ENCODE measurements at places on chromosomes 5 and 9.

- DNase-seq: no peak
Observed at GRCh38 chr9:37371565-37372464, 50.7 kb upstream of the GRHPR start.

DNA sequence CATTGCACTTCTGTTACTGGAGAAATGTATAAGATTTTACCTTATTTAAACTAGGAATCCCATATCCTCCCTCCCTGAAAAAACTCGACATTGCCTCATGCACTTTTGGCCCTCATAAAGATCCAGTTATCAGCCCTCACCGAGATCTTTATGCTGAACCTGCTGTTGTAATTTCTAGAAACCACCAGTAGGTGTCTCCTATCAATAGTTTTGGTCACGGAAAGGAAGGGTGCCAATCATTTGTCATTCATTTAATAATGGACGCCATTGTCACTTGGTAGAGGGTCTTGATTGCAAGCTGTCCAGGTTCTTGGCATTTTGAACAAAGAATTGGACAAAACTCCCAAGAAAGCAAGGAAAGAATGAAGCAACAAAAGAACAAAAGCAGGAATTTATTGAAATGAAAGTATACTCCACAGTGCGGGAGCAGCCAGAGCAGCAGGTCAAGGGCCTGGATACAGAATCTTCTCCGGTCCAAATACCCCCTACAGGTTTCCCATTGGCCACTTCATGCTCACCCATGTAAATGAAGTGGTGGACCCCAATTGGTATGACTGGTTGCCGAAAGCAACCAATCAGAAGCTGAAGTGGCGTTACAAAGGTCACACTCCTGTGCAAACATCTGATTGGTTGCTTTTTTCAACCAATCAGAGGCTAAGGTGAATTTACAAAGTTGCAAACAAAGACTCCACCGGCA lies 524.3 kb downstream of the PSAT1 start:
- DNase-seq: no peak

DNA sequence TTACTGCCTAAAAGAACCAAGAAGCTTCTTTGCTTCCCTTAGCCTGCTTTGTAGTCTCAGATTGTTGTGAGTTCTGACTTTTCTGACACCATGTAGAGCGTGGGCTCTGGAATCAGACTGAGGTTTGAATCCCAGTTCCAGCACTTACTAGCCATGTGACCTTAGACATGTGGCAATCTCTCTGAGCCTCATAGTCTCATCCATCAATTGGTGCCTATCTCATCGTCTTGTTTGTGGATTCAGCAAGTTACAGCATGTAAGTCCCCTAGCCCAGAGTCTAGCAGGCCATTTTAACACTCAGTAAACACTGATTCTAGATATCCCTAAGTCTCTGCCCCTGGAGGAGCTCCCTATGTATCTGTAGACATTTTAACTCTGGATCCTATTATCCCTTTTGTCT lies 94.7 kb downstream of the ANGPTL2 start:
- no peak for DNase-seq

DNA sequence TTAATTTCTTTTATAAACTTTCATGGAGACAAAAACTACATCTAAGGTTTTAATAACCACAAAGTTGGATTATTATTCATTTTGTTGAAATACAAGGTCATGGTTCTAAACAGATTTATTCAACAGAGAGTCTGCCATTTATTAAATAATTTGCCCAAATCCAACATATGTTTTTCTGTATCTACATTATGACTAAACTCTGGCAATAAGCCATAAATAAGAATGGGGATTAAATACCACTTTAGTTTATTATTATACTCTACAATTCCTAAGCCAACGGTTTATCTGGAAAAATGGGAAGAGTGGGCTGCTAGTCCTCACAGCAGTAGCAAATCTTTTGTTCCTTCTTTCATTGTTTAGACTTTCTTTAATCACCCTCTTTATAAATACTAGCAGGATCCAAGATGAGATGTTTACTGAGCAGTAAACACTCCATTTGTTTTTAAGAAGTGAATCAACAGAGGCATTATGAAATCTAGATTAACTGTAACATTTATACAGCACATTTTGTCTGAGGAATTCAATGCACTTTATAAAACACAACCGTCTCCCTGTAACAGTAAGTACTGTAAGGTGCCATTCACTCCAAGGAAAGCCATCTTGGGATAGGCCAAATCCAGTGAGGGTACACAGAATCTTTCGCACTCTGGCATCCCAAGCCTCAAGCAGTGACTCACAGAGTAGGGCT lies 89.7 kb downstream of the DROSHA start:
- DNase-seq: no peak
